Esophagus muscularis mucosa (tissue), 4 donors: ENCODE measurements at places on chromosomes 12 and 14.
A peak's percentile ranks its signal among the peaks of the same experiment; 100 is the strongest.

DNA sequence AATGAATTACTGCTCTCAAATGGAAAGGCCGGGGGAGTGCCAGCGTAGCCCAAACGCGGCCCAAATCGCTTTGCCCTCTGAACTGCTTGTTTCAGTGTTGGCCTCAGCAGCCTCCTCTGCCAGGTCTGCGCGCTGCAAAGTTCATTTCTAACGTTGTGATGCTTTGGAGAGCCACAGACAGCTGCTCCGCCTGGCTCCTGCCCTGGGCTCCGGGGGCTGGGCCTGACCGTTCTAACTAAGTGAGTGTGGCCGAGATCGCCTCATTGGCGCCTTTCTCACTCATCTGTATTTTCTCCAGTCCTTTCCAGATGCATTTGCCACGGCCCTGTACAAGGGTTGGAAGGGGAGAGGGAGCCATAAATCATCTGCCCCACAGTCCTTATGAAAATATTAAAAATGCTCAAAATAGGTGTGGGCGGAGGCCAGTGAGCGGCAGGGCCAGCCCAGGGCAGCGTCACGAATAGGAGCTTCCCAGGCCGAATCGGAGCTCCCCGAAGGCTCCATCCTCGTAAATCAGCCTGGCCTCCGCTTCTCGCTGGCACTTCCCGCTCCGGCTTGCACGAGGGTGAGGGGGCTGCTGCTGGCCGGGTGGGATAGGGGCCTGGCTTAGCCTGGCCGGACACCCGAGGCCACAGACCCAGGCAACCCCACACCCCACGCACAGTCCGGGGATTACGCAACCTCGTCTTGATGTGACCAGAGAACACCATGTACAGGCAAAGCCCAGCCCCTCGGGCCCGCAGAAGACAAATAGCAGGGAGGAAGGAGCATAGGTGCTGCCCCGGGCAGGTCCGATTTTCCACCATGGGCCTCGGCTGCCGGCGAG is 196.6 kb upstream of the DIO3 start:
- DNase-seq = peak; percentile 95

- peak; percentile 77 for DNase-seq
Measured at GRCh38 chr14:76698191-76698590, 63.1 kb upstream of the VASH1 start.

DNA sequence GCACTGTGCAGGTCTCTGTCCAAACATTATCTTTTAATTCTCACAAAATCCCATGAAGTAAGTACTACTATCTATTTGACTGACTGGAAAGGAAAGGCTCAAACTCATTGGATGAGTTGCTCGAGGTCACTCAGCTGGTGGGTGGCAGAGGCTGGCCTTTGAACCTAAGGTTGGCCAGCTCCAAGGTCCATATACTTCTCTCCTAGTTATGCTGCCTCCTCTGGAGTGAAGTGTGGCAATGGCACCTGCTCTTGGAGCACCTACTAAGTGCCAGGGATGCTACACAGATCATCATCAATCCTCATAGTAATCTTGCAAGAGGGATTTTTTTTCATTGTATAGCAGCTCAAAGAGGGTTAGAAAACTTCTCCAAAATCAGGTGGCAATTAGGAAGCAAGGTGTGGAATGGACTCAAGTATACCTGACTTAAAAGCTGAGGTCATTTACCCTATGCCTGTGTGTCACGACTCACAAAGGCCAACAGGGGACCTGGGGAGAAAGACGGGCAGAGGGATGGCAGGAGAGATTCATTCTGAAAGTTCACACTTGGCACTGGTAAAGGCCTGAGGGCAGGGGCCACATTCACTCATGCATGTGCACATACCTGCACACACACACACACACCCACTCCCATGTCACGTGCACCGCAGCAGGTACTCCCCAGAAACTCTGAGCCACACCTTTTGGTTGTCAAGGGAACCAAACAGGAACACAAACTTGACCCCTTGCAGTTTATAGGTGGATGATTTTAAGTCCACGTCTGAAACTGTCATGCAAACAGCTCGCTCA is 146.4 kb downstream of the FOXN3 start:
- DNase-seq = no peak

GRCh38 chr14:74653386-74654138 is 41.5 kb upstream of the LTBP2 start:
- DNase-seq = no peak

- DNase-seq = peak; percentile 93
Measured at GRCh38 chr12:122265886-122266229, 436 bp downstream of the VPS33A start.
